ENCODE measurements at places on chromosomes 1 and 21. TPM values are rescaled to one million over a fixed set of nuclear protein-coding genes. Genes with fewer than 3 reads are reported as not detected.

The TMEM82 gene
- not detected for polyA plus RNA-seq

The HTR6 gene
- polyA plus RNA-seq, result not detected

The PKP1 gene
- 4.6 TPM for polyA plus RNA-seq

The RHCE gene
- 0.53 TPM for polyA plus RNA-seq

The DENND2C gene
- polyA plus RNA-seq, result 10.1 TPM

The VANGL2 gene
- 8.6 TPM for polyA plus RNA-seq

The C1orf53 gene
- 1.8 TPM for polyA plus RNA-seq

The LCE1B gene
- polyA plus RNA-seq, result not detected

The AQP10 gene
- polyA plus RNA-seq, result not detected

The TACSTD2 gene
- 0.14 TPM for polyA plus RNA-seq

The VSIG8 gene
- not detected for polyA plus RNA-seq

The GPR61 gene
- 1.6 TPM for polyA plus RNA-seq

The ELF3 gene
- polyA plus RNA-seq, result 0.20 TPM

DNA sequence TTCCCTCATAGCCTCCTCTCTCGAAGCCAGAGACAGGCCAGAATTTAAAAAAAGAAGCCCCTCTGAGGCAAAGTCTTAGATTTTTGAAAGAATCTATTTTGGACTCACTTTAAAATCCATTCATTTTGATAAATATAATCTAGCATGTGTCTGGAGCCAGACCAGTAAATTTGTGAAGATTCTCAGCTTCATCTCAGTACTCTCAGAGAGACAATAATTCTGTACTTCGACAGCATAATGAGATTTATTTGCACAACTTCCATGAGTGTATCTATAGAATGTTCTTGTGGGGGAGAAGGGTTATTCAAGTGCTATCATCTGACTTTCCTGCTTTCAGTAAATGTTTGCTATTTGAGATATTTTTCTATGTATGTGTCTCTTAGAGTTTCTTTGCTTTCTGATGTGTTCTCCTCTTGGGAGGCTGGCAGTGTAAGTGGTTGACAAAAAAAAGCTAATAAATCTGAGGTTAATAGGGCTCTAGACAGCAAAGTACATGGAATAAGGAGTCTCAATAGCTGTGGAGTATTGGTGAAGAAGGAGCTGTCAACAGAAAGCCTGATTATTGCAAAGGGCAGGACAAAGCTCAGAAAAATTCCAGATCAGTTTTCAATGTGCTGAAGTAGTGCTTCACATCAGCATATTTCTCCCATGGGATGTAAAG is 223.0 kb downstream of the PTBP2 start:
- no peak for DNase-seq

DNA sequence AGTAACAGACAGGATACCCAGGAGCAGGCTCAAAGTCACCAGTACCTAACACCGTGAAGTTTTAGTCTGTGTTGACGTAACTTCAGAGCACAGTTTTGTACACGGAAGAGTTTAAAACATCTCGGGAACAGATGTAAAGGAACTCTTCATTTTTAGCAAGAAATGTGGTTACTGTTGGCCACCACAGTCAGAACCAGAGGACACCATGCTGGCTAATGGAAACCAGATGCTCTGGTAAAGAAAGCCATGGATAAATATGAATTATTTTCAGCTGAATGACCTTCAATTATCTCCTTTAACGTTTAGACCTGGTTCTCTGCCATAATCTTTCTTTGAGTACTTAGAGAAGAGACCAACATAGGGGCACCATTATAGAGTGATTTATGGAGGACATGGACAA is 115.9 kb downstream of the NTMT2 start:
- DNase-seq, result no peak

- DNase-seq, result no peak
Observed at GRCh38 chr1:38746941-38747600, 112.5 kb downstream of the RRAGC start.

DNA sequence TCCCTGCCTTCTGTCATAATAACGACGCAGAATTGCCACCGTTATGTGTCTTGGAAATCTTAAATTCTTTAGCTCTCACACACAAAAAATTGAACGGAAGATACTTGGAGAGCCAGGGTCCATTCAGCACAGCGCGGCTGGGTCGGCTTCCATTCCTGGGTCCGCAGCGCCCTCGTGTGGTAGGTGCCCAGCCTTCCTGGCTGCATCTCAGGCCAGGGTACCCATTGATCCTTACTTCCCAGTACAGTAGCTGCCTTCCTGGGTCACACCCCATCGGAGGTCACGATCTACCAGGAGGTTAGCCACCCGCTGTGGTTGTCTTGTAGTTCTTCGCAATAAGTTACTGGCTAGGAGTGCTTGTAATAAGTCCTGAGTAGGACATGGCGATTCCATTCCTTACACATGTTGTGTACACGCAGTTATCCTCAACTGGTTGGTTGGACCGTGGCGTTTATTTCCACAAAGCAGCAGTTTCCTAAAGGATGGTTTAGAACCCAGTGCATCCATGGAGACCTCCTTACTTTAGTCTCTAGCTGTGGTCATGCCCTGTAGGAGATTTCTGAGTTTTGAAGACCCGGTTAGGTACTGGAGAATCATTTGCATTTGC is 9.9 kb upstream of the MTARC1 start:
- no peak for DNase-seq

DNA sequence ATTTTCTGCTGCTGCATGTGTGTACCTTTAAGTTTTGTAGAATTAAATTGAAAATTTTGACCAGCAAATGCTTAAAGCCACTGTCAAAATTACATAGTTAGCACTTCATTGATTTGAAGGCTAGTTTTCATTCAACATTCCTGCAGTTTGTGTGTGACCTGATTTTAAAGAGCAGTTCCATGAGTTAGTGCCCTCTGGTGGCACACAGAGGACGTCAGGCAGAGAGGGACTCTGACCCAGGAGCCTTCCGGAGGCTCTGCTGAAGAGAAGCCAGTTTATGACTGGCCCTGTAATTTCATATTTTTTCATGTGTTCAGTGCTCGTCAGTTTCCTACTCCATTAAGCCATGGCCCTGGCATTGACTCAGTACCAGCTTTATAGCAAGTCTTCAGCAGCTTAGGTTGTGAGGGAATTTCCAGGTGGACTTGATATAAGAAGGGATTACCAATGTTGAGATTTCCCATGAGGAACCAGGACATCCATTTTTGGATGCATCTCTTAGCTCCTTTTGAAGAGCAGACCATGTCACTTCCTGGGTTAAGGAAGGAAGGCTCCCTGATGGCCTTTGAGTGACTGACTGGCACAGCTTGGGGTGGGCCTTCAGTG is 104.7 kb downstream of the CAMTA1 start:
- no peak for DNase-seq

DNA sequence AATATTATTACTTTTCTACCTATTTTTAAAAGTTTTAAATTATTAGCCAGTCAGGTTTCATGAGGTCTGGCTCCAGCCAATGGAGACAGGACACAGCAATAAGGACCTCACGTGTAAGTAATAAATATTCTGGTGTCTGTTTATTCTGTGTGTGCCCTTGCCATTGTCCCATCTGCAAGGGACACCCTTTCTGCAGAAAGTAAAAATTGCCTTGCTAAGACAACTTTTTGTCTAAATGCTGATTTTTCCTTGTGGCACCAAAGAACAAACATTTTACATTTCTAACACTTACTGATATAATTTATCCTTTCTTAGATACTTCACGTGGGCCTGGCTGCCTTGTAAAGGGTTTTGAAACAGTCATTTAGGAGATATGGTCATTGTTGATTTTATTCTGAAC is 29.4 kb downstream of the OVAAL start:
- DNase-seq, result no peak

DNA sequence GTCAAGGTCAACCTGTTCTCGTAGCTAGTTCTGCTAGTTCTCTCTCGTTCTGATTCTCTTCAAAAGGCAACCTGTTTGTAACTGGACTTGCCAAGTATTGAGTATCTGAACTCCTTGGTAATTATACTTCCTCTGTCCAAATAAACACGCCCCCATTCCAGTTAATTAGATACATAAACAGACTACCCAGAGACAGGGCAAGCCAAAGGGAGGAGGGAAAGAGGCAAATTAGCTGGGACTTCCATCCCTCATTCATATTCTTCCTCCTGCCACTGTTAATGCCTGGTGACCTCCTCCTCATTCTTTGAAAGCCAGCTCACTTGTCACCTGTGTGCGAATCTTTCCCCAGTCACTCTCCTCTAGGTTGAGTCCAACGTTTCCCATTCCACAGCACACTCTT is 62.9 kb downstream of the LPAR3 start:
- DNase-seq, result no peak

- no peak for DNase-seq
Observed at GRCh38 chr1:33903210-33903589, 39.3 kb downstream of the HMGB4 start.

GRCh38 chr1:6460301-6461050 is 5.5 kb downstream of the TNFRSF25 start:
- no peak for DNase-seq

GRCh38 chr1:1763657-1764621 is 14.3 kb downstream of the NADK start:
- DNase-seq, result no peak

GRCh38 chr21:37704751-37705150 is 211.5 kb downstream of the KCNJ6 start:
- DNase-seq, result no peak

- no peak for DNase-seq
Observed at GRCh38 chr1:245765230-245766000, 610.6 kb downstream of the KIF26B start.

- DNase-seq, result no peak
Observed at GRCh38 chr1:22727873-22728272, 17.2 kb downstream of the EPHB2 start.

- DNase-seq, result no peak
Observed at GRCh38 chr1:222182641-222183040, 365.3 kb downstream of the HHIPL2 start.

- no peak for DNase-seq
Observed at GRCh38 chr21:38954588-38955004, 148.9 kb downstream of the ETS2 start.

GRCh38 chr1:164678136-164678700 is 119.2 kb downstream of the PBX1 start:
- no peak for DNase-seq

DNA sequence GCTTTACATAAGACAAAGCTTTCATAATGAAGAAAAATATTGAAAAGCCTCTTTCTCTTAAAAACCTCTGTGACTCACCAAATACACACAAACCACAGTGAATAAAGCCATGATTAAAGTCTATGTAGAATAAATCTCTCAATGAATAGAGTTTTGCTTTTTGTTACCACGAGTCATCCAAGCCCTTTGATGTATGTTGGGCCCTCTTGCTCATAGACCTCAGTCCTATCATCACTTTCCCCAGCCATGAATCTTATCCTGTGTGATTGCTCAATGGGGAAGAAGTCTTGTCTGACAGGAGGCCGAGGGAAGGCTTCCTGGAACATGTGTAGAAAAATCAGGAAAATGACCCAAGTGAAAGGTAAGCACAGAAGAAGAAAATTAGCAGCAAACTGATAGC is 60.8 kb downstream of the NGF start:
- DNase-seq, result no peak

- DNase-seq, result no peak
Observed at GRCh38 chr1:26320896-26321295, 3.1 kb downstream of the CD52 start.

DNA sequence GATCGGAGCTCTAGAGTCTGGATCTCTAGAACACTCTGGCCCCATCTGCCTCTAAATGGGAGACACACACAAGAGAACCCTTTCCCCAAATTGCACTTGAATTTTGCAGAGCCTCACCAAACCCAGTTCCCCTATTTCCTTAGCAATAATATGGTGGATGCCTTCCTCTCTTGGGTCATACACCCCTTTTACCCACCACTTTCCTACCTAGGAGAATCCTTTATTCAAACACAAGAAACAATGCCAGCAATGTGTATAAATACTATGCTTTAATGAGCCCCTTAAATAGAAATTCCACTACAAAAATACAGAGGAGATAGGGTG is 760 bp upstream of the SF3B4 start:
- DNase-seq, result no peak

GRCh38 chr1:167752219-167752985 is 30.6 kb downstream of the MPZL1 start:
- DNase-seq, result no peak

DNA sequence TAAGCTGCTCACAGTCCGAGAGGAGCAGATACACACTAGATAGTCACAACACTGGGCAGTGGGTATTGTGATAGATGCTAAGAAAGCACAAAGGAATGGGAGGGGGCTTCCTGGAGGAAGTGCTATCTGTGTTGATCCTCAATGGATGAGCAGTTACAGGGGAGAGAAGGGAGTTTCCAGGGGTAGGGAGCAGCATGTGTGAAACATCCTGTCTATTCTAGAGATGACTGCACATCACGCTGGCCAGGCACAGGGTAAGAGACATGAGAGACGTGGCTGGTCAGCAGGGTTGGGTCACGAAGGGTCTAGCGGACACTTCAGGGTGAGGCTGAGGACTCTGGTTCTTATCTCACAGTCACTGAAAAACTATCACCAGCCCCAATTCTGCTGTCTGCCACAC is 235.2 kb downstream of the TRABD2B start:
- no peak for DNase-seq

DNA sequence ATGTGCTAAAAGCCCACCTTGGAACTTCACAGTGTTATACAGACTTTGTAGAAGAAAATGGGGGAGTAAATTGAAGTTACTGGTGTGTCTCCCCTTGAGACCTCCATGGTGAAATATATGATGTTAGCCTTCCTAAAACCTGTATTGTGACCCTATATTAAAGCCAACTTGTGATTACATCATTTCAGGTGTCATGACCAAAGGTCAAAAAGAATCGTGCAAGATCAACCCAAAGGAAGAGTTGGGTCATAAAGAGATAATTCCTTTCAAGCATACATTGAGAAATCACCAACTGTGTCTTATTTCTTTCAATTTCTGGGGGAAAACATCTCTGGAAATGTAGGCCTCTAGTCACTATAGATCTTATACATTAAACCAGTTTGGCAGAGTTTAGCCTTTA is 34.6 kb downstream of the GNAT2 start:
- DNase-seq, result no peak

DNA sequence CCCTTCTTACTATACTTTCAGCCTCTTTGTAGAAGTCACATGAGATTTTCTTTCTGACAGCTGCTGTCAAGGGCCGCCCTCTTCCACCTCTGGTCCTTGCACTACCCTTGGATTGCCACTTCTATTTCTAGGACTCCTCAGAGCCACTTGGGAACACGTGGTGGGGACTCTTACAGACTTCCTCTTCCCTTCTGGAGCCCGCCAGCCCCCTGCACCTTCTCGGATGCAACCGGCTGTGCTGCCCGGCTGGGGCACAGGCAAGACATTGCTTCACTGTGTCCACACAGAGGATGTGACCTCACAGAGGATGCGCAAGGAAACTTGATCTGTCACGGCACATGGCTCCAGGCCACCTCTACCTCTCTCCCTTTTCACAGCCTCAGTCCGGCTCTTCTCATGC is 2.4 kb upstream of the IKBKE start:
- no peak for DNase-seq

DNA sequence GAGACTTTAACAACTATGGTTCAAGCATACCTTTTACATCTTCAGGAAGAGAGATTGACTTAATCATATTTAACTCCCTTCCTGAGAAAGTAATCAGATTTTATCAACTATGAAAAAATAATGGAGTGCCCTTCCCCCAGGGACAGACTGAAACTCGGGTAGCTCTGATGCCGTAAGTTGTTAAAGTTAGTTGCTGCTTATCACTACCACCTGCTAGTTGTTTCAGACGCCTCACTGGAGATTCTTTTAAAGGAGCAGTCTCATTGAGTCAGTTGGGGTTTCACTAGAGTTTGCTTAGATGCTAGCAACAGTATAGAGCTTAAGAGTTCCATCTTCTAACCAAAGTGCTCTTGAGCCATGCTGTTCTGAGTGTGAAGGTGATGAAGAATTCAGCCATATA is 17.0 kb upstream of the TRAF5 start:
- no peak for DNase-seq
